A549 treated with CORT108297 at 1 μM for 4 hours (cell line): ENCODE measurements at places on chromosomes 3 and 15. TPM values are rescaled to one million over a fixed set of nuclear protein-coding genes. Genes with fewer than 3 reads are reported as not detected.

The ZNF385D gene
- 0.01 to 0.05 TPM (median 0.02 TPM) in 3 of 5 replicates, not detected in the others for total RNA-seq

The CFAP100 gene
- total RNA-seq: not detected in 5 replicates

The ARHGEF3 gene
- 6.4 to 8.4 TPM (median 7.8 TPM) in 5 replicates for total RNA-seq

The CTXN2 gene
- 0.02 to 0.05 TPM (median 0.03 TPM) in 4 of 5 replicates, not detected in the other for total RNA-seq

The ARGFX gene
- not detected in 5 replicates for total RNA-seq

The CMTM6 gene
- total RNA-seq: 36.4 to 45.0 TPM (median 40.3 TPM) in 5 replicates

The PLSCR2 gene
- not detected in 5 replicates for total RNA-seq

The CNTN3 gene
- not detected in 5 replicates for total RNA-seq

The PPP1R14D gene
- total RNA-seq: 0.10 to 0.28 TPM in 2 of 5 replicates, not detected in the others

The LRRC2 gene
- total RNA-seq: not detected in 5 replicates
